CD4-positive, alpha-beta T cell treated with Interleukin-12 subunit alpha and Interleukin-12 subunit beta, for 1 hour (primary cell): ENCODE measurements at places on chromosomes 1 and 21.
A peak's percentile ranks its signal among the peaks of the same experiment; 100 is the strongest.

DNA sequence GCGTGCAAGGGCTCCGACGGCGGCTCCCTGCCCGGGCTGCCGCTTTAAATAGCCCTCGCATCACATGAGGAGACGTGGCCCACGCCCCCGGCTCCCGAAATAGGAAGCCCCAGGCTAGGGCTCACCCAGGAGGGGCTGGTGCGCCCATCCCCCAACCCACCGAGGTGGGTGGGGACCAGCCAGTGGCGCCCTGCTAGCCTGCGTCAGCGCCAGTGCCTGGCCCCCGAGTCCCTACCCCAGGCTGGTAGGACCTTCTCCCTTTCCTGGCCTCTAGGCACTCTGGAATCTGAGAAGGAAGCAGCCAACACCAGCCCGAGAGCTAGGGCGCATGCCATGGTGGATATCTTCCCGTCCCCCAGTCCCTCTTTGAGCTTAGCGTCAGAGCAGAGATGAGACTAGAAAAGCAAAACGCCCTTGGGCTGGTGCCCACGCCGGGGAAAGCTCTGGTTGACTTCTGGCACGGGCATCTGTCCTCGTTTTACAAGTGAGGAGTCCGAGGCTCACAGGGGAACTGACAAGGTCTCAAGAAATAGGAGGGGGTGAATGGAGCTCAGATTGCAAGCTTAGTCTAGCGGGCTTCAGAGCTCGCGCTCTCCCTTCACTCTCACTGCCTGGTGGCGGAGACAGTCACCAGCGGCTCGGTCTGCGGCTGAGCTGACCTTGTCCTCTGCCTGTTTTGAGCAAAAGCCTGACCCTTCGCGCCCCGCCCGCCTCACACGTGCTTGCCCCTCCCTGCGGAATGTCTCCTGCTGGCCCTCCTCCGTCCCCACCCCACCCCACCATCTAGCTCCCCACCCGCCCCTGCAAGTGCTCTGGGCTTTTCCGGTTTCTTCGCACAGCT, at the start of gene FABP3:
TSS of gene FABP3 (minus strand) at position 21 of the 841 bp plus-strand sequence. CDS start 62 bp downstream, outside the sequence.
- DNase-seq: peak; percentile 2

GRCh38 chr1:53729456-53730223, 9.3 kb downstream of the GLIS1 start:
- DNase-seq: no peak

DNA sequence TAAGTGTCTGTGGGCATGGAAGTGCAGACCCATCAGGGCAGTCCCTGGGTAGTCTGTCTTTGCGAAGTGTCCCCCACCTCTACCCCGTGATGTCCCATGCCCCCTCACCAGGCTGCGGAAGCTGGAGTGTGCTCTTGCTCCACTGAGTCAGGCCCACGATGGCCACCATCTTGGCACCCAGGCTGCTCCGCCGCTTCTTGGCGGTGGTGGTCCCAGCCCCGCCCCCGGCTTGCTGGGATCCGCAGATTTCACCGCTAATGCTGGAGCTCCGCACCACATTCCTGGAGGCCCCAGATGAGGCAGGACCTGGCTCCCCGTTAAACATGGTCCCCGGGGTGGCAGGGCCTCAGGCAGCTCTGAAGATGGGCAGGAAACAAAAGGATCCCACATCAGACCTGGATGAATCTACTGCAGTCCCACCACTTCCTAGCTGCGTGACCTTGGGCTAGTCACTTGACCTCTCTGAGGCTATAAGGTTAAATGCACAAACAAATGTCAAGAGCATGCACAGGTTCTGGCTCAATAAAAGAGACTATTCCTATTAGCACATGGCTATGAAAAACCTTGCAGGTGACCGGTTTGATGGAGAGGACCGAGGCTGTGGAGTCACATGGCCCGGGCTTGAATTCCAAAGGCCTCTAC, 23.8 kb downstream of the RIMS3 start:
- DNase-seq: no peak

DNA sequence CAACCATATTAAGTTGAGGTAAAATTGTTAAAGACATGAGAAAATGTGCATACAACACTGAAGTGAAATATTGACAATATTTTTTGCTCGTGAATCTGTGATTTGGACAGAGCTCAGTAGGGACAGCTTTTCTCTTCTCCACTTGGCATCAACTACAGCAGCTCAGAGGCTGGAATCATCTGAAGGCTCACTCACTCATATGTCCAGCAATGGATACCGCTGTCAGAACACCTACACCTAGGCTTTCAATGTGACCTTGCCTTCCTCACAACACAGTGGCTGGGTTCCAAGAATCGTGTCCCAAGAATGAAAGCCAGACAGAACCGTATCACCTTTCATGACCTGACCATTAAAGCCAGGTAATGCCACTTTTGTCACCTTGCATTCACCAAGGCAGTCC, 115.2 kb downstream of the NRIP1 start:
- DNase-seq: no peak

- peak; percentile 56 for DNase-seq
These were observed 29.3 kb upstream of the USP1 start for GRCh38 chr1:62407398-62408009.

DNA sequence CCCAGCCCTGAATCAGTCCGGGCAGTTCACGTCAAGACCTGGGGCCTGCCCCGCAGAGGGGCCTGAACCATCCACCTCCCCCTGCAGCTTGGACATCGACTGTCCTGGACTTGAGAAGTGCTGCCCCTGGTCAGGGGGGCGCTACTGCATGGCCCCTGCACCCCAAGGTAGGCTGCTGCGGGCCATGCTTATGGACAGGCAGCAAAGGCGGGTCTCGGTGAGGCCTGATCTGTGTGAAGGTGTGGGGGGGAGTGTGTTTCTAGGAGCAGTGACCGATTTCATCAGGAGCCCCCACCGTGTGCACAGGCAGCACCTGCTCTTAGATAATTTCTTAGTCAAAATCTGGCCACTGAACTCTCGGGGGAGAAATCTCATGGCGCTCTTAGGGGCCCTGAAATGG, 13.0 kb downstream of the UMODL1 start:
- DNase-seq: no peak

- no peak for DNase-seq
These were observed 11.8 kb upstream of the SLAMF7 start for GRCh38 chr1:160727316-160727640.

- no peak for DNase-seq
These were observed at the start of gene HCRTR1 for GRCh38 chr1:31617218-31617915. Gene HCRTR1, plus strand, starts transcription at chr1:31617689. Its CDS starts 1,504 bp downstream, at chr1:31619193.

- DNase-seq: no peak
These were observed 10.6 kb upstream of the NADK start for GRCh38 chr1:1788646-1789431.

- DNase-seq: no peak
These were observed 52.2 kb downstream of the PUM1 start for GRCh38 chr1:31013187-31013864.

DNA sequence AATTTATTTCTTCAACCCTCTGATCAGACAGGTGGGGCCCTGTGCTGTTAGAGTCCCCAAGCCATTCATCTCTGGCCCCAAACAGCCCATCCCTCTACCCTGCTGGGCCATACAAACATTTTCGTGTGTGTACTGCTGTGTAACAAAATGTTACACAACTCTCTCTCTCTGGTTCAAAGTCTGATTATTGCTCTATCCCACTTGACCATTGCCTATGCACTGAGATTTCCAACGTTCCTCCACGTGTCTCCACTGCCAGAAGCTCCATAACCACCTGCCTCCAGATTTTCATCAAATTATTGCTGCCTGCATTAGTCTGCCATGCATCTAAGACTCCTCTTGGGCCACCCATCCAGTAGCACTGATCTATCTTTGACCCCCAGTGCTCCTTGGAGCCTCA, 104.8 kb downstream of the ELAVL4 start:
- no peak for DNase-seq

GRCh38 chr1:66599346-66599745, 65.4 kb downstream of the SGIP1 start:
- DNase-seq: no peak

GRCh38 chr1:2127187-2128145, 67.1 kb downstream of the FAAP20 start:
- no peak for DNase-seq

DNA sequence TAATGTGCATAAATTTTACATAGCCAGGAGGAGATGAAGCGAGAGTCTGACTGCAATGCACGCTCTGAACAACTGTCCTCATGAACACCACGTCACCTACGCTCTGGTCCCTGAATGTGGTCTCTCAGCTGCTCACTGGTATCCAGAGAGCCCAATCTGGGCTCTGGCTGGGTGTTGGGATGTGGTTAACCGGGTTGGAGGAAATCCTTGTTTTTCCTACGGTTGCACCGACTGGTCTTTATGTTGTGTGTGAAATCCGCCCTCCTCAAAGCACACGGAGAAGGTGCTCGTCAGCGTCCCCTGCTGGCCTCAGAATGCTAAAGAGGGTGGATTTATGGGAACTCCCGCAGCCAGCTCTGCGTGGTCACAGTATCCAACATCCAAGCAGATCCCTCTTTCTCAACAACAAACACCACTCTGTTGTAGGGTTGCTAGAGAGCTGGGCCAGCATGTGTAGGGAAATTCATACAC, 51.8 kb upstream of the FAM89A start:
- peak; percentile 30 for DNase-seq

GRCh38 chr21:33128538-33128937, 58.6 kb downstream of the OLIG1 start:
- DNase-seq: no peak
